T-cell (primary cell): ENCODE measurements at places on chromosomes 4 and X. TPM values are rescaled to one million over a fixed set of nuclear protein-coding genes. Genes with fewer than 3 reads are reported as not detected.

DNA sequence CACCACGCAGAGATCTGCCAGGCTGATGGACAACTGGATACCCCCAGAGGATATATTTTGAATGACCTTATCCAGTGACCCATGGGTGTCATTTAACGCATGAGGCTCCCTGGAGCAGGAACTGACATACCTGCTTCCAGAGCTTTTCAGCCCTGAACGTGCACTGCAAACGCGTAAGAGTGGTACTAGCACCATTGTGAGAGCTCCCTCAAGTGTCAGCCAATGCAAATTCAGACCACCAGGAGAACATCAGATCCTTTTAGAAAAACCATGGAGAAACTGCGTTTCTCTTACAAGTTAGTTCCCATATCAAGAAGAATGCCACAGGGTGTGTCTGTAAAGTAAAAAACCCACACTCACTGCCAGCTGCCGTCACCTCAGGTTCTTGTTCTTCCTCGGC, 7.3 kb downstream of the TREX2 start:
- peaks cover 14% of the 10 kb centered on the region for H3K27me3 ChIP-seq
- no peak overlapping the region for H3K27ac ChIP-seq
- DNase-seq, result no peak
- H3K36me3 ChIP-seq, result no peaks in the 10 kb centered on the region
- H3K4me1 ChIP-seq, result no peaks in the 10 kb centered on the region

GRCh38 chrX:17737710-17737985, 355 bp downstream of the SCML1 start:
- no peak for DNase-seq
- H3K36me3 ChIP-seq, result no peaks in the 10 kb centered on the region
- peak overlapping the region; percentile 80 for H3K4me3 ChIP-seq
- peak overlapping the region; percentile 64 for H3K27ac ChIP-seq
- H3K4me1 ChIP-seq, result peaks cover 8% of the 10 kb centered on the region

- H3K27me3 ChIP-seq, result no peaks in the 10 kb centered on the region
- no peak overlapping the region for H3K4me3 ChIP-seq
- no peaks in the 10 kb centered on the region for H3K36me3 ChIP-seq
- H3K4me1 ChIP-seq, result peaks cover 17% of the 10 kb centered on the region
- no peak overlapping the region for H3K27ac ChIP-seq
- no peak for DNase-seq
Measured at GRCh38 chr4:108303488-108304177, 134.9 kb upstream of the LEF1 start.

- H3K27me3 ChIP-seq, result no peaks in the 10 kb centered on the region
- H3K4me1 ChIP-seq, result peaks cover 11% of the 10 kb centered on the region
- no peak for DNase-seq
- H3K4me3 ChIP-seq, result no peak overlapping the region
Measured at GRCh38 chr4:153341575-153342090, 2.9 kb upstream of the MND1 start.

- H3K27me3 ChIP-seq, result no peaks in the 10 kb centered on the region
- H3K4me1 ChIP-seq, result no peaks in the 10 kb centered on the region
- H3K36me3 ChIP-seq, result no peaks in the 10 kb centered on the region
- no peak for DNase-seq
- H3K27ac ChIP-seq, result no peak overlapping the region
- no peak overlapping the region for H3K4me3 ChIP-seq
Measured at GRCh38 chr4:119861731-119862130, 204.9 kb downstream of the MAD2L1 start.

DNA sequence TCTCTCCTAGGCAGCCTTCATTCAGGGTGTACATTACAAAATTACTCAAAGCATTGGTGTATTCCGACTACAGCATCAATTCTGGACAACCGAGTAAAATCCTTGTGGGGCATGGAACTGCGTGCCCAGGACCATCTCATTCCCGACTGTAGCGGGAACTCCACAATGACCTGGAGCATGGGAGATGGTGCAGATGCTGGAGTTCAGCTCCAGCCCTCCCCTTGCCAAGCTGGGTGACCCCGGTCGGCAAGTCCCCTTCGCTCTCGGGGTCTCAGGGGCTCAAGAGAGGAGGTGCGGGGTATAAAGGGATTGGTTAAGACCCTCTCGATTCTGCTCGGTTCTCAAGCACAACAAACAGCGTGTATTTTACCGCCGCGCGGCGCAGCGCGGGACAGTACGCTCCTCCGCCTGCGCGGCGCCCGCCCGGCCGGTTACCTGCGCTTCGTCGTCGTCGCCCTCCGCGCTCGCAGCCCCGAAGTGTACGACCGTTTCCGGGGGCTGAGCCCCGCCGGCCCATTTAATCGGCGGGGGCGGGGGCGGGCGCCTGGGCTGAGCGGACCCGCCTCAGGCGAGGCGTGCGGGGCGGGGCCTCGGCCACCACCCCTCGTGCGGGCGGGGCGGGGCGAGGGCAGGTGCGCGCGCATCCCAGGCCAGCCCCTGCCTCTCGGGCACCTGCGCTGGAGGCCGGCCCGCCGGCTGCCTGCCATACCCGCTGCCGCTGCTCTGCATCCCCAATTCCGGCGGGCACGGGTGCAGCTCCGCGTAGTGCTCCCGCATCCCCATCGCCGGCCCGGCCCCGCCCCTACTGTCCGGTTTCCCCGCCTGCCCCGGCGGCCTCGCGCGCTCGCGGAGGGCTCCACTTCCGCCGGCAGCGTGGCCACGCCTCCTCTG, at the start of gene G6PD:
Gene G6PD (minus strand): TSS at position 493 of the 891 bp plus-strand sequence. CDS start 691 bp downstream, outside the sequence.
- H3K27me3 ChIP-seq, result no peaks in the 10 kb centered on the region
- peaks cover 68% of the 10 kb centered on the region for H3K4me1 ChIP-seq
- DNase-seq, result no peak

DNA sequence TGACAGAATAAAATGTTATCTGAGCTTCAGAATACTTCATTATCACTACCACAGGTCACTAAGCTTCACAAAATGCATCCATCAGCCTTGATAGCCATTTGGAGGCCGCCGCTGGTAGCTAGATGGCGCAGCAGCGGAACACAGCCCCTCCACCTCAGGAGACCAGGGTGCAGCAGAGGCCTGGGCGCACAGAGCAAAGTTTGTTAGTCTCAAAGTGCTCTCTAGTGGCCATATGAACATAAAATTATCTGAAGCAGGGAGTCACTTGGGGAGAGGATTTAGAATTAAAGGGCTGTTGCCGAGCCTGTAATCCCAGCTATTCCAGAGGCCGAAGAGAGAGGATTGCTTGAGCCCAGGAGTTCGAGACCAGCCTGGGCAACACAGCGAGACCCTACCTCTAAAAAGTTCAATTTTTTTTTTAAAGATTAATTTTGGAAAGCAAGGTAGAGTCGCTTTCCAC, 8.1 kb upstream of the DCTD start:
- peak; percentile 42 for DNase-seq
- H3K4me3 ChIP-seq, result no peak overlapping the region
- H3K36me3 ChIP-seq, result no peaks in the 10 kb centered on the region
- peaks cover 12% of the 10 kb centered on the region for H3K27me3 ChIP-seq
- H3K4me1 ChIP-seq, result no peaks in the 10 kb centered on the region

DNA sequence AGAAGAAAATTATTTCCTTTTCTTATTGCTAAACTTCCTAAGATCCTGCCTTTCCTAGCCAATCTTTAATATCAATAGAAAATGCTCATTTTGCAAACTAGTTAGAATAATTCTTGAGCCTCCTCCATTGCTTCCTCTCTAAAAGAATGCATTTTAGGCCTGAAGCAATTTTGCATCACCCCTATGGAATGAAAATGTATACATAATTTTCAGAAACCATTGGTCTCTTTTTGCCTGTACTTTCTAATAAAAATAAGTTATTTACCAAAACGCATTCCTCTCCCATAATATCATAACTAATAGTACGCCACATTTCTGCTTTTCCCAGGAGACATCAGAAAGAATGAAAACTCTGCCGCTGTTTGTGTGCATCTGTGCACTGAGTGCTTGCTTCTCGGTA, 1.7 kb downstream of the MUC7 start:
- no peaks in the 10 kb centered on the region for H3K4me1 ChIP-seq
- H3K4me3 ChIP-seq, result no peak overlapping the region
- no peaks in the 10 kb centered on the region for H3K36me3 ChIP-seq

GRCh38 chr4:120319046-120319767, 252.6 kb upstream of the MAD2L1 start:
- no peaks in the 10 kb centered on the region for H3K27me3 ChIP-seq
- H3K36me3 ChIP-seq, result no peaks in the 10 kb centered on the region
- H3K27ac ChIP-seq, result no peak overlapping the region
- H3K4me3 ChIP-seq, result no peak overlapping the region

GRCh38 chrX:149979126-149979644, 40.9 kb upstream of the EOLA2 start:
- H3K27ac ChIP-seq, result no peak overlapping the region
- H3K4me3 ChIP-seq, result no peak overlapping the region
- no peaks in the 10 kb centered on the region for H3K36me3 ChIP-seq
- no peaks in the 10 kb centered on the region for H3K4me1 ChIP-seq
- H3K27me3 ChIP-seq, result no peaks in the 10 kb centered on the region

GRCh38 chrX:100662796-100663195, 18.8 kb downstream of the SRPX2 start:
- H3K36me3 ChIP-seq, result no peaks in the 10 kb centered on the region
- no peak for DNase-seq
- no peaks in the 10 kb centered on the region for H3K4me1 ChIP-seq
- H3K27ac ChIP-seq, result no peak overlapping the region
- H3K27me3 ChIP-seq, result no peaks in the 10 kb centered on the region

GRCh38 chr4:87387237-87387636, 3.8 kb downstream of the HSD17B11 start:
- H3K27ac ChIP-seq, result no peak overlapping the region
- no peak overlapping the region for H3K4me3 ChIP-seq
- H3K4me1 ChIP-seq, result peaks cover 33% of the 10 kb centered on the region
- H3K27me3 ChIP-seq, result no peaks in the 10 kb centered on the region

DNA sequence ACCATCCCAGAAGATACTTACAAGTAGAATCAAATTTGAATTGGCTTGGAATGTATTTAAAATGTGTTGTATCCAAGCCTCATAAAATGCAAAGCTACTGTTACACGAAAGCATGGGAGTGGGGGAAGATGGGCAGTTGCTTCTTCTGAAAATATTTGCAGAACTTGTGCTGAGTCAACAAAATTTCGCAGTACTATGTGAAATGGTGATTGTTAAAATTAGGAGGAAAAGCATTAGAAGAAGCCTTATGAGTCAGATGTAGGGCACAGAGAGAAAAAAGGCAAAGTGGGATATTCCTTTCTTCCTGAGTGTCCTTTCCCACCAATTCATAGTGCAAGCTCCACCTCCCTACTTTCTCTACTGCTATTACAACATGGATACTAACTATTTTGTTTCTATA, 332.7 kb downstream of the PRDM5 start:
- H3K4me3 ChIP-seq, result no peak overlapping the region
- DNase-seq, result no peak
- H3K27ac ChIP-seq, result no peak overlapping the region
- H3K36me3 ChIP-seq, result no peaks in the 10 kb centered on the region
- H3K4me1 ChIP-seq, result no peaks in the 10 kb centered on the region

- no peak for DNase-seq
- no peak overlapping the region for H3K27ac ChIP-seq
- no peaks in the 10 kb centered on the region for H3K27me3 ChIP-seq
Measured at GRCh38 chrX:11458170-11458569, 165.0 kb downstream of the AMELX start.

DNA sequence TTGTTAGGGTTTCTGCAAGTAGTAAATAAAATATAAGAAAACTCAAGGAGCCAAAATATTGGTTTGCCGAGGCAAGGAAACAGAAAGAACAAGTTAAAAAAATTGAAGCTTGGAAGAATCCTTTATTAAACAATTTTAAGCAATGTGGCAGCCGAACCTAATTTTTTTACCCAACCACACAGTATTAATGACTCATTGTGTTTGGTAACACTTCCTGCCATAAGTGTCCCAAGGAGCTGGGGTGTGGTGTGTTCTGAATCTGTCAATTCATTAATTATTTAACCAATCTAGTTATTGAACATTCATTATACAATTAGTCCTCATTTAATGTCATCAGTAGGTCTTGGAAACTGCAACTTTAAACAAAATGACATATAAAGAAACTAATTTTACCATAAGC, 19.3 kb upstream of the CPE start:
- no peak overlapping the region for H3K27ac ChIP-seq
- no peak for DNase-seq
- H3K27me3 ChIP-seq, result no peaks in the 10 kb centered on the region
- H3K4me1 ChIP-seq, result no peaks in the 10 kb centered on the region

DNA sequence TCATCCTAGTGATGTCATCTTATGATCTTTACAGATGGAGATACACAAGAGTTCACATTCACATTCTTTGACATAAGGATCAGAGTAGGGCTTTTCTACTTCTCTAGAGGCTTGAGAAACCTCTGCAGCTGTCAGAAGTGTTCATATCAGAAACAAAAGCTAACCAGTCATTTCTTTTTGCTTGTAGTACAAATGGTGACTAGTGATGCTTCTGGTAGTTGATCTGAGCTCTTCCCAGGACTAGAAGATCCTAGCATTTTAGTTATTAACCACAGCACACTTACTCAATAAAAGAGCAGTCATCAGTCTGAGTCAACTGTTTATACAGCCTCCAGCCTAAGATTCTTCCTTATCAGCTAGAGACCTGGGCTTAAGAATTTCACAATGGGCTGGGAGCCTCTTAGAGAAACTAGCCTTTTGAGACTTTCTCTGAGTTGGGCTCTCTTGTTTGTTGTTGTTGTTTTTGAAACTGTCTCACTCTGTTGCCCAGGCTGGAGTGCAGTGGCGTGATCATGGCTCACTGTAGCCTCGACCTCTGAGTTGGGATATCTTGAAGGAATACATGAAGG, 84.1 kb downstream of the TMEM164 start:
- H3K4me3 ChIP-seq, result no peak overlapping the region
- no peak for DNase-seq
- H3K27me3 ChIP-seq, result no peaks in the 10 kb centered on the region
- H3K27ac ChIP-seq, result no peak overlapping the region
- H3K4me1 ChIP-seq, result peaks cover 6% of the 10 kb centered on the region

DNA sequence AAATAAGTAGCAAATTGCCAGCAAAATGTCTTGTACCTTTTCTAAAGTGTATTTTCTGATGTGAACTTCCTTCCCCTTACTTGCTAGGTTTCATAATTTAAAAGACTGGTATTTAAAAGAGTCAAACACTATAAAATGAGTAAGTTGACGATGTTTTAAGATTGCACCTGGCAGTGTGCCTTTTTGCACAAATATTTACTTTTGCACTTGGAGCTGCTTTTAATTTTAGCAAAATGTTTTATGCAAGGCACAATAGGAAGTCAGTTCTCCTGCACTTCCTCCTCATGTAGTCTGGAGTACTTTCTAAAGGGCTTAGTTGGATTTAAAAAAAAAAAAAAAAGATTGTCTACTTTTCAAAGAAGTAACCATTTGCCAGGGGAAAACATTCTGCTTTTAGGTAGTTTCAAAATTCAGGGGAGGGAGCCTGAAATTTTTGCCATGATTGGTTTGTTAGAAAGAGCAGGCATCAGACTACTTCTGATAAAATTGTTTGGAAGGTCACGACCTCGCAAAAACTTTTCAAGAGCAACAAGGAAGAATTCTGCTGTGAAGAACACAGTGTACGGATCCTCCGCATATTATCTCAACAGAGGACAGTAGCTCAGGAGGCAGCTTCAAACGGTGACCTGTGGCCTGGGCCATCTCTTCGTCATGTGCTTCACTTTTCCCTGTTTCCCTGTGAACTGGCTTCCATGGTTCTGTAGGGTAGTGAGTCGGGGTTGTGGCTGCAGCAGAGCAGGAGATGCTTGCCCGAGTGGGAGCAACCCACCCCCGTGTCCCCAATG, 66.1 kb downstream of the CDS1 start:
- no peak for DNase-seq
- no peak overlapping the region for H3K27ac ChIP-seq
- H3K27me3 ChIP-seq, result no peaks in the 10 kb centered on the region
- no peak overlapping the region for H3K4me3 ChIP-seq

TMSB15C gene
- total RNA-seq, result 2.1 TPM

EVC gene
- total RNA-seq, result 2.4 TPM

SUPT20HL1 gene
- not detected for total RNA-seq

MTCP1 gene
- total RNA-seq, result 11.9 TPM

TLR8 gene
- total RNA-seq, result not detected

TRIM60 gene
- not detected for total RNA-seq
